ENCODE measurements at places on chromosomes 16 and 17.

GRCh38 chr16:48395375-48395774, 10.2 kb upstream of the SIAH1 start:
- DNase-seq = no peak

DNA sequence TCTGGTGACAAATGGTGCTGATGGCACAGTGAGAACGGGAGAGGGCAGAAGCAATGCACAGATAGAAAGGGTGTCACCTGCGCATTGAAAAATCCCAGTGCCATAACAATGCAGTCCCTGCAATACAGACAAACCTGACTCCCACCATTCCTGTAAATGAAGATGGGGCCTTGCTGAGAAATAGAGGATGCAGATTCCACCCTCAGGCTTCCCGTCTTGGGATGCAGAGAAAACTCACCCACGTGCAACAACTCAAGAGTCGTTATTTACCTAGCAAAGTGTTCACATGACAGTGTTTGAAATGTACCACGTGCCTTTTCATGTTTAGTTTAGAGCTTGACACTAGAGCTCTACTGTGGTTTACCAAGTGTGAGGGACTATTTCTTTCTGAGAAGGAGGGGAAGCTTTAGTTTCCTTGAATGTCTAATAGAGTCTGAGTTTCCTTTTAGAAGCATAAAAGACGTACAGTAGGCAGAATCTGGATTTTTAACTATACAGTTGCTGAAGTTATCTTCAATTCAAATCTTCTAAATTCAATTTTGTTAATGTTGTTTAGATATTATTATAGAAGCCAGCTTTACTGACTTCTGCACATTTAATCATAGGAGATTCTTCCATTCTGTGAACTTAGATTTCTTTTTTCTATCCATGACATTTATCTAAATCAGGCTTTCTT, 35.6 kb downstream of the WWOX start:
- DNase-seq = no peak

DNA sequence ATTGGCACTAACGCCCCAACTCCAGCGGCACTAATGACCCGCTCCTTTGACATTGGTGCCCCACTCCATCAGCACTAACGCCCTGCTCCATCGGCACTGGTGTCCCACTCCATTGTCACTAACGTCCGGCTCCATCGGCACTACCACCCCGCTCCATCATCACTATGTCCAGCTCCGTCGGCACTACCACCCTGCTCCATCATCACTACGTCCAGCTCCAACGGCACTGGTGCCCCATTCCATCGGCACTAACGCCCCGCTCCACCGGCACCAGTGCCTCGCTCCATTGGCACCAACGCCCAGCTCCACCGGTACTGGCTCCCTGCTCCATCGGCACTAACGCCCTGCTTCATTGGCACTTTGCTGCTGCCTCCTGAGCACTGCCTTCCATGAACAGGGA, 7.5 kb downstream of the ZNF213 start:
- no peak for DNase-seq

GRCh38 chr17:20302246-20302917, 165.0 kb downstream of the LGALS9B start:
- DNase-seq = no peak

DNA sequence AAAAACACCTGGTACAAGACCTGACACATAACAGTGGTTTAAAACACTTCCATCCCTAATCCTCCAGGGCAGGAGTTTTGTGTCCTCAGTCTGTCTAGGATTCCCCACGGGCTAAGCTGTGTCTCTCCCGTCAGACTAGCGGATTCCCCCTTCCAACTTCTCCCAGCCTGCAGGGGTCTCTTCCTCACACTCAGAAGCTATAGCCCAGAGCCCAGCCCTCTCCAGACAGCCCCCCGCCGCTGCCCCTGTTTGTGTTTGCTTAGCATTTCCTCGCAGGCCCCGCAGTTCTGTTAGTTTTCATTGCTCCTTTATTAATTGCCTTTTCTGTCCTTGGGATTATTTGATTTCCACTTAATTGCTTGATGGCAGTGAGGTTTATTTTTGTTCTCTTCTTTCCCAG, 91.2 kb downstream of the TMEM132E start:
- DNase-seq = no peak

GRCh38 chr17:30332057-30332542, 1.8 kb downstream of the TMIGD1 start:
- DNase-seq = no peak

- no peak for DNase-seq
Observed at GRCh38 chr16:55508271-55508921, 476 bp upstream of the LPCAT2 start.

- DNase-seq = no peak
Observed at GRCh38 chr17:10121971-10122707, 76.3 kb downstream of the GAS7 start.

DNA sequence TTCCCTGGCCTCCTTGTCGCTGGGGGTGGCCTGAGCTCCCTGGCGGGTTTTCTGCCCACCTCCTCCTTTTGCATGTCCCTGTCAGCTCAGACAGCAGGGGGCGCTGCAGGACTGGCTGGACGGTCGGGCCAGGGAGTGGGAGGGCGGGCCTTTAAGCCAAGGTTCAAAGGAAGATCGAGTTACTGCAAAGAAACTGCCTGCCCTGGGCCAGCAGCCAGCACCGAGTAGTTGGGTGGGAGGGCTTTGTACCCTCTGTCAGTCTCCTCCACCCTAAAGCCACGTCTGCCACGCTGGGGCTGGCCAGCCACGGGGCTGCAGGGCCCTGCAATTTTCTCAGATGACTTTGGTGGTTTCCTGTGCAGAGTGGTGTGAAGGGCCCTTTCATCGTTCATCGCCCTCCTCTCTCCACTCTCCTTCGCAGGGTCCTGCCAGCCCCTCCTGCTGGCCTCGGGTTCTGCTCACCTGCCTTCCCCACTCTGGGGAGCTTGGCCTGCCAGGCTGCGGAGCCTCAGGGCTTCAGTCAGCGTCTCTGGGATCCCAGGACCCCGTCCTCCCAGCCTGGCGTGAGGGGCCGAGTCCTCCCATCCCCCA, 12.3 kb downstream of the GPR142 start:
- peak; percentile 94 for DNase-seq
